Nephron progenitor cell (in vitro differentiated cells): ENCODE measurements at places on chromosomes 12 and 14.

DNA sequence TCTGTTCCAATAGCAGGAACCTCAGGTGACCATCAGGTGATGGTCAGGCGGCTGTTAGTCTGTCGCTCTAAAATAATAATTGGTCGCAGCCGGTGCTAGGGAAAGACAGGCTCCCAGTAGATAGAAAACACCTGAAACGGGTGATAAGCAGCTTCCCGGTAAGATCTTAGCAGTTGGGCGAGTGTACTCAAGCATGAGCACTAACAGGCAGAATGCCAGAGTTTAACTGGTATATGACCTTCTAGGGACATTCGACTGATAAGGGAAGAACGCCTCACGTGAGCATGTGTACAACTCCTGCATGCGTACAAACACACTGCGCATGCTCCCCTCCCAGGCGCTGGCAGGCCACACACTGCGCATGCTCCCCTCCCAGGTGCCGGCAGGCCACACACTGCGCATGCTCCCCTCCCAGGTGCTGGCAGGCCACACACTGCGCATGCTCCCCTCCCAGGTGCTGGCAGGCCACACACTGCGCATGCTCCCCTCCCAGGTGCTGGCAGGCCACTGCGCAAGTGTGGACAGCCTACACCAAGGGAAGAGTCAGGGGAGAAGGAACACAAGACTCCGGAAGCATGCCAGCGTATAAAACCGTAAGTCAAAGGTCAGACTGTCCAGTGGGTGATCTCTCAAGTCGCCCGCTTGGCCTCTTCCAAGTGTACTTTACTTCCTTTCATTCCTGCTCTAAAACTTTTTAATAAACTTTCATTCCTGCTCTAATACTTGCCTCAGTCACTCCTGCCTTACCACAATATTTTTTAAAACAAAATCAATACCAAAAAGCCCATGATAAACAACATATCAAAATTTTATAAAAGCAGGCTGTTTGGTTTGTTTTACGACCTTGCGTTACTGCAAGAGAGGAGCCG, 24.5 kb downstream of the GPRC5D start:
- DNase-seq, result peak; percentile 65

GRCh38 chr12:87439990-87440827, 589.0 kb downstream of the C12orf50 start:
- DNase-seq, result no peak

GRCh38 chr12:88241862-88242570, 99.9 kb downstream of the TMTC3 start:
- no peak for DNase-seq

DNA sequence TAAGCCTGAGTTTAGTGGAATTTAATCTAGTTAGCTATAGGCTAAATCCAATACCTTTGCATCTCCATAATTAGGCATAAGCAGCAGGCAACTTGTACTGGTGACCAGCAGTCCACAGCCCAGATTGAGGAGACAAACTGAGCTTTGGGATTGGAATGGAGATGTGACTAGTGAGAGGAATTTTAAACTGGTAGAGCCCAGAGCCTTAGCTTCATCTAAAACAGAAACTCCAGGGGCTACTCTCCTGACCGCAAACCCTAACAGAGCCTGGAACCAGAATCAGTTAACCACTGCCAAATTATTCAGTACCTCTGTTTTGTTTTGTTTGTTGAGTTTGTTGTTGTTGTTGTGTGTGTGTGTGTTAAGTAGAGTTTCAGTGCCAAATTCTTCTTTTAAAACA, 53.2 kb downstream of the TSPAN19 start:
- DNase-seq, result no peak

GRCh38 chr12:93166541-93167307, 211.0 kb upstream of the NUDT4 start:
- no peak for DNase-seq

DNA sequence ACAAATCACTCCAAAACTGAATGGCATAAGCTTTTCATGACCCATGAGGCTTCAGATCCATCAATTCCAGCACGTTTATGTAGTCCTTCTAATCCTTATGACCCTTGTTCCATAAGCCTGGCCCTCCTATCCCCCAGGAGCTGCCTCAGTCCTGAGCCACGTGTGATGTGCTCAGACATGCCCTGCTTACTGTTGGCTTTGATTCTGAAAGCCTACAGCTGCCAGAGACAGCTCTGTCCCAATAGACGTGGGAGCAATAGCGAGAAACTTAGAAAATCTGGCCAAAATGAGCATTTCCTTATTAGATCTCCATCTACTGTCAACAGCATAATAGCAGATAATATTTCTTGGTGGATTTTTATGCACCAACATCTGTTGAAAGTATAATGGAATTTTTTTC, 33.2 kb downstream of the DUSP6 start:
- no peak for DNase-seq

DNA sequence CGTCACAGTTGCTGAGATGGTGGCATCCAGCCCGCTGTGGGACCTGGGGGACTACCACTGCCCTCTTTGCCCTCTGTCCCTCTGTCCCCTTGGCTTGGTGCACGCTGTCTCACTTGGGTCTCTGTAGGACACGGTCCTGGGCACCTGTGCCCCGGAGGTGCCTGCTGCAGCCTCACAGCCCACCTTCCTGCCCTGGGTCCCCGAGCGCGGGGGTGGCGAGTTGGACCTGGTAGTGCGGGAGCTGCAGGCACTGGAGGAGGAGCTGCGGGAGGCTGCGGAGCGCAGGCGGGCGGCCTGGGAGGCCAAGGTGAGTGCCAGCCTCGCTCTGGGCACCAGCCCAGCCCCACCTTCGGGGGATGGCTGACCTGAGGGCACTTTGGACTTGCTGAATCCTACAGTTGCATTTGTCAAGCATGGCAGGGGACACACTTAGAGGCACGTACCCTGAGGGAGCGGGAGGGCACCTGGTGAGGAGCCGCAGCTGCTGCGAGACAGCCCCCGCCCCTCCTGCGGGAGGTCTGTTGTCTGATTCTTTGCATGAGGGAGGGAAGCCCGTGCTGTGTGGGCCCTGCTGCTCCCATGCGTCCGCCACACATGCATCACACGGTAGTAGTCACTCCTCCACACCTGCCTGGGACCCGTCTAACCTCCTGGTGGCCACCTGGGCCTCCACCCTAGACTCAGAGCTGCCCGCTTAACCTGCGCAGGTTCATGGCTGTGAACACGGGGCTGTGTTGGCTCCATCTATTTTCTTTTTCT, 6.8 kb downstream of the TEDC1 start:
- no peak for DNase-seq

DNA sequence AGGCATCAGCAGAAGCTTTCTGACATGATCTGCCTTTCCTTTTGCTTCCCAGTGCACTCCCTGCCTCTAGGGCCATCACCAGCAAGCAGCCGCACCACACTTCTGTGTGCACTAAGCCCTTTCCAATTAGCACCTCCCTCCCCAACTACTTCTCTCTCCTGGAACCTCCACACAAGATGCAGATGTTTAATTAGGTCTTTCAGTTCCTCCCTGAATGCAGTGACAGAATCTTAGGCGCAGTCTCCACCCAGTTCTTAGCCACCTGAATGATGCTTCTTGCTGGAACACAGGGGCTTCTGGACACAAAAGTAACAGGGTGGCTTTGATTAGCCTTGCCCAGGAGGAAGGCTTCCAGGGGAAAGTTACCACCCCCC, 32.9 kb downstream of the NIN start:
- no peak for DNase-seq

DNA sequence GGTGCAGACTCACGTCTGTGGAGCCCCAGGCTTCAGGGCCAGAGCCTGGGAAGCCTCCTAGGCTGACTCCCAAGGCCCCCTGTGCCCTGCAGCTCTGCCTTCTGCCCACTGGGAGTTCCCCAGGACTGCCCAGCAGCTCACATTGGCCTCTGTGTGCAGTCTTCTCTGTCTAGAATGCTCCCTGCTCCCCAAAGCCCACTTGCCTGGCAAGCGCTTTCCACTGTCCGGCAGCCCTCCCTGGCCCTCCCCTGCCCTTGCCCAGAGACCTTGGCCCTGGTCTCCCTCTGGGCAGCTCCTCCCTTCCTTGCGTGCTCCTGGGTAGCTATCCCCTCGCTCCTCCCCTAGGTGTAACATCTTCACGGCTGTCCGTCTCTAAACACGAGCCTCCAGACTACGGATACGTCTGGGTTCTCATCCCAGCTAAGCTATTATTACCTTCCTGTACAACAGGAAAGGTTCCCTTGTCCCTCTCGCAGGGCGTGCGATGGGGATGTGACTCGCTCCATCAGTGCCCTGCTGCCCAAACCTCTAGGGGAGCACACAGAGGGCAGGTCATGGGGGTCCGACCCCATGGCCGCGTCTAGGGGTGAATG, 325.5 kb upstream of the RTL1 start:
- no peak for DNase-seq

GRCh38 chr12:54189198-54189539, 384 bp upstream of the SMUG1 start:
- no peak for DNase-seq

- DNase-seq, result no peak
Measured at GRCh38 chr12:101563212-101563611, 31.6 kb upstream of the MYBPC1 start.

GRCh38 chr14:70871863-70872677, 35.2 kb upstream of the PCNX1 start:
- DNase-seq, result no peak

DNA sequence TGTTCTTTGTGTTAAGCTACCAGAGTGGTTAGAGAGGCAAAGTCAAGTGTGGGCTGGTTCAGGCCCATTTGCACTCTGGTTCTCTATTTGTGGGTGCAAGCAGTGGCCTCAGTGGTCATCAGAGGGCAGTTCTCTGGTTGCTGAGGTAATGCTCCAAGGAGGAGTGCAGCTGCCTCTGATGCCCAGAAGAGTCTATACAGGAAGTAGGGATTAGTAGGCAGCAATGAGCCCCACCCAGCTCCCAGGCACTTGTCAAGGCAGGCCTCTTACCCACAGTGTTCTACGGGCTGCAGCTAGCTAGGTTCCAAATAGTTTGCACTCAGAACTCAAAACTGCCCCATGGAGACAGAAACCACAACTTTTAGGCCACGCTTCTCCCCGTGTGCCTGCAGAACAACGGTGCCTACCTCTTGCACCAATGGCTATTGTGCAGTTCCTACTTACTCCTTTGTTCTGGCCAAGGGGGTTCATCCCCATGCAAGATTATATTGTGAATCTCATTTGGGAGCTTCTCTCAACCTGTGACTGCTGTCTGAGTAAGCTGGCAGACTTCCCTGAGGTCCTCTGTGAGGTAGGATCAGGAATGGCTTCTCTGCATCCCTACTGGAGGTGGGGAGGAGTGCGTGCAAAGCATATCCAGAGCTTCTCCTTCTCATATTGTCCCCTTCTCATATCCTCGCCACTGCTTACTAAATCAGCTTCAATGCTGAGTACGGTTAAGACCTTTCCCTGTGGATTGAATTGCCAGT, 410.3 kb upstream of the LMO3 start:
- DNase-seq, result no peak

DNA sequence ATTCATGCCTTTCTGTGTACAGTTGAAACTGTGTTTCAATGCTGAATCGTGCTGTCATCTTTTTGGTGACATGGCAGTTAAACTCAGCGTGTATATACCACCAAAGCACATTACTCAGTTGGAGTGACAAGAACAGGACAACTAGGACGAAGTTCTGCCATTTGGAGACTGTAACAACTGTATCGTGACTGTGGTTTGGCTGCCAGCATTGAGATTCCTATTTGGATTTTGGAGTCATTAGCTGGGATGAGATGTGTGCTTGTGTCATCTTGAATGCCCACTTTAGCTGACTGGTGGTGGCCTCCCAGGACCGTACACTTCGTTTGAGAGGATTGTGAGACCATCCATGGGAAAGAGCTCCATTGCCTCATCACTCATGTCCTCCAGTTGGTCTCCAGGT, 42.9 kb downstream of the FBXL14 start:
- DNase-seq, result no peak

DNA sequence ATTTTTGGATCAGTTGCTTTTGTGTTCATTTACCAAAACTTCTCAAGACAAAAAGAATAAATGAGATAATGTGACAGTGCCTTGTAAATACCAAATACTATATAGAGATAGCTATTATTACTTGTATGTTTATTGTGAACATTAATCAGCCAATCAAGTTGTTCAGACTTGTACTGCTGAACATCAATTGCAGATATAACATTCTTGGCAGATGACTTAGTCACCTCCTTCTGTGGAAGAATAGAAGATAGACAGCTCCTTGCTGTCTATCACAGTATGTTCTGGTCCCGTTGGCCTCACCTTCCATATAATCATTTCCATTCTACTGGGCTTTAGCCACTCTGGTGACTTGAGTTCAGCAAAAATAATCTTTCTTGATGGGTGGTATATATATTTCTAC, 30.1 kb downstream of the PSEN1 start:
- no peak for DNase-seq

GRCh38 chr12:88393017-88393767, 187.1 kb downstream of the KITLG start:
- DNase-seq, result no peak

DNA sequence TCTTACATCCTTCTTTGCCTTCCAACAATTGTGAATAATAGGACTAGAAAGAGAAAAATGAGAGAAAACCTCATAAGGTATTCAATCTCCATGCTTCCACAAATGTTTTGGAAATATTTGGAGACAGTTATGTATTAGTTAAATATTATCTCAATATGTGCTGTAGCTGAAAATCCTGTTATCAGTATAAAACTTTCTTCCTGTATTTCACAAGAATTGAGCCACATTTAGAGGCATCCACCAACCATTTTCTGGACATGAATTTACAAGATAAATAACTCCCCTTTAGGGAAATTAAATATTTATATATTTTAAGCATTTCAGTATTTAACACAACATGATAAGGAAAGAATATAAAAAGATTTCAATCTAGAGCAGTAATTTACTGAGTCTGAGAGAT, 200.3 kb downstream of the GPHN start:
- no peak for DNase-seq

DNA sequence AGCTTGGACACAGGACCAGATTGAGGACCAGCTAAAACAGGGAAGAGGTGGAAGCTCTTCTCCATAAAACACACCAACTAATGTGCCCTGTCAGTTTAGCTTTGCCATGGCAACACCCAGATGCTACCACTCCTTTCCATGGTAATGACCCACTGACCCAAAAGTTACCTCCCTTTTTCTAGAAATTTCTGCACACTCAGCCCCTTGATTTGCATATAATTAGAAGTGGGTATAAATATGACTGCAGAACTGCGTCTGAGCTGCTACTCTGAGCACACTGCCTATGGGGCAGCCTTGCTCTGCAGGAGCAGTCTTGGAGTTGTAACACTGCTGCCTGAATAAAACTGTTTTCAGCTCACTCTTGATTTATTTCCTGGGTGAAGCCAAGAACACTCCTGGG, 3.2 kb upstream of the TDG start:
- no peak for DNase-seq

GRCh38 chr14:72916174-72916573, 10.1 kb upstream of the DCAF4 start:
- DNase-seq, result no peak

DNA sequence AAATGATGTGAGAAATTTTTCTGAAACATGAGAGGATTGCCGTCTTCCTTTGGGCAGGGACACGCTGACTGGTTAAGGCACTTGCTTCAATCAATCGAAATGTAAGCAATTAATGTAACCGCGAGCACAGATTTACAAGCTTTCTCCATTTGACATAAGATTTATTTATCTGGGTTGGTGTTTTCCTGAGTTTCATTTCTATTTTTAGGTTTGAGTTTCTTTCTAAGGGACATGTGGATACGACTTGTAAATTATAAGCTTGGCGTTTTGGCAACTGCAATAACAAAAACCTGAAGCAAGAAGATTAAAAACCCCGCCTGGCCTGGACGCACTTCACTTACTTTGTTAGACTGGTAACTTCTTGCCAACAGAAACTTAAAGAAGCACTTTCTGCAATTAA, 20.3 kb upstream of the SINHCAF start:
- no peak for DNase-seq
